ENCODE measurements at places on chromosomes 5 and 9.

DNA sequence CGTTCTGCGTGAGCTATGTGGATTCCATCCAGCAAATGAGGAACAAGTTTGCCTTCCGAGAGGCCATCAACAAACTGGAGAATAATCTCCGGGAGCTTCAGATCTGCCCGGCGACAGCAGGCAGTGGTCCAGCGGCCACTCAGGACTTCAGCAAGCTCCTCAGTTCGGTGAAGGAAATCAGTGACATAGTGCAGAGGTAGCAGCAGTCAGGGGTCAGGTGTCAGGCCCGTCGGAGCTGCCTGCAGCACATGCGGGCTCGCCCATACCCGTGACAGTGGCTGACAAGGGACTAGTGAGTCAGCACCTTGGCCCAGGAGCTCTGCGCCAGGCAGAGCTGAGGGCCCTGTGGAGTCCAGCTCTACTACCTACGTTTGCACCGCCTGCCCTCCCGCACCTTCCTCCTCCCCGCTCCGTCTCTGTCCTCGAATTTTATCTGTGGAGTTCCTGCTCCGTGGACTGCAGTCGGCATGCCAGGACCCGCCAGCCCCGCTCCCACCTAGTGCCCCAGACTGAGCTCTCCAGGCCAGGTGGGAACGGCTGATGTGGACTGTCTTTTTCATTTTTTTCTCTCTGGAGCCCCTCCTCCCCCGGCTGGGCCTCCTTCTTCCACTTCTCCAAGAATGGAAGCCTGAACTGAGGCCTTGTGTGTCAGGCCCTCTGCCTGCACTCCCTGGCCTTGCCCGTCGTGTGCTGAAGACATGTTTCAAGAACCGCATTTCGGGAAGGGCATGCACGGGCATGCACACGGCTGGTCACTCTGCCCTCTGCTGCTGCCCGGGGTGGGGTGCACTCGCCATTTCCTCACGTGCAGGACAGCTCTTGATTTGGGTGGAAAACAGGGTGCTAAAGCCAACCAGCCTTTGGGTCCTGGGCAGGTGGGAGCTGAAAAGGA is 10.9 kb downstream of the QRFP start:
- no peak for DNase-seq

DNA sequence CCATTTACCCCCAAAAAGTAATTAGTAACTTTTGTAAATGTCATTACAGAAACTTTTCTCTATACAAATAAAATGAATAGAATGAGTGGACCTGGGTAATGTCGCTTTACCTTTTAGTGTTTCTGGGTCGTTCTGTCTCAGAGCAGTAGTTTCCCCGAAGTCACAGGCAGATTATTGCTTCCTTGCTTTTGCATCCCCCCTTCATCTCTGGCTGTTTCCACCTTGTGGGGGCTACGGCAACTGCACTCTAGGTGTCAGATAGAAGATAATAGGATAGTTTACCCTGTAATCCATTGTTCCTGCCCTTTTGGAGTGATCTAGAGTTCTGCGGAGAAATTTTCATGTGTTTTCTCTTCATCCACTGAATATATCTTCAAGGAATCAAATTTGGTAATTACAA is 68.7 kb downstream of the PRR16 start:
- DNase-seq, result no peak

DNA sequence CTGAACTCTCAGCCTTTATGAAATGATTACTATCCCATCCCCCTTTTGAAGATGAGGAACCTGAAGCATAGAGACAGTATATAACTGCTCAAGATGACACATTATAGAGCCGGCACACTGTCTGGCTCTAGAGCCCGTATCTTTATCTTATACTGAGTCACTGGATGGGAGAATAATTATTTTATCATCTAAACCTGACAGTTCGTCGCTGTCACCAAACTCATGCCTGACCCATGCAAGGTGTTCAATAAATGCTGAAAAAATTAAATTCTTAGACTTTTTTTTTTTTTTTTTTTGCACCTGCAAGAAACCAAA is 38.8 kb downstream of the HOMER1 start:
- no peak for DNase-seq

- DNase-seq, result no peak
These were observed 180.2 kb downstream of the TRIM36 start for GRCh38 chr5:114989512-114989911.

- DNase-seq, result no peak
These were observed 41.4 kb upstream of the IL7R start for GRCh38 chr5:35815089-35815936.

- DNase-seq, result no peak
These were observed 4.4 kb upstream of the DCTN4 start for GRCh38 chr5:150763023-150763769.

- no peak for DNase-seq
These were observed 70.6 kb downstream of the RXRA start for GRCh38 chr9:134396825-134397224.

GRCh38 chr9:88378317-88378716 is 9.9 kb upstream of the SPIN1 start:
- no peak for DNase-seq

DNA sequence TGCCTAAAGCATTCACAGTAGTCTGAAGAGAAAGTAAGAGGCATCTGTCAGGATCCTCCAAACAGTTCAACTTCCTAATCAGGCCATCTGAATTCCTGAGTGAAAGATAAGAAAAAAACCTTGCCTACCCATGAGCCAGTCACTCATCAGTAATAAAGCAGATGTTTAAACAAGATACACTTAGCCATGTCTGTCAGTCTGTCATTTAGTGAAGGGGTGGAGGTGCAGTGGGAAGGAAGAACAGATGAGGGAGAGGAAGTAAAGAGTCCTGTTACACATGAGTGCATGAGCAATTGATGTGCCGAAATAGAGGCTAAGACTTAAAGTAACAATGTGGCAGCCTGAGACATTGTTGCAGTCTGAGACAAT is 29.9 kb upstream of the DMRTA1 start:
- no peak for DNase-seq

DNA sequence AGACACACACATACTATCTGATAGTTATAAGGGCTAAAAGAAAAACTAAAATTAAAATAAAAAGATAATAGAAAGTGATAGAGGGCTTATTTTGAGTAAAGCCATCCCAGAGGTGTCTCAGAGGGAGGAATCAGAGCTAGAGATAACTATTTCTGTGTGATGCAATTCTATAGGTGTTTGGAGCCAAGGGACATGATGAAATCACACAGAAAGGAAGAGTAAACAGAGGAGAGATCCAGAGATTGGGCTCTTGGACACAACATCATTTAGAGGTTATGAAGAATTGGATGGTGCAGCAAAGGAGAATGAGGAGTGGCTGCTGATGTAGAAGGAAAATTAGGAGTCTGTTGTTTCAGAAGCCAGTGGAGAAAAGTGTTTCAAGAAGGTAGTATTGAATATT is 393.5 kb downstream of the DIRAS2 start:
- no peak for DNase-seq

DNA sequence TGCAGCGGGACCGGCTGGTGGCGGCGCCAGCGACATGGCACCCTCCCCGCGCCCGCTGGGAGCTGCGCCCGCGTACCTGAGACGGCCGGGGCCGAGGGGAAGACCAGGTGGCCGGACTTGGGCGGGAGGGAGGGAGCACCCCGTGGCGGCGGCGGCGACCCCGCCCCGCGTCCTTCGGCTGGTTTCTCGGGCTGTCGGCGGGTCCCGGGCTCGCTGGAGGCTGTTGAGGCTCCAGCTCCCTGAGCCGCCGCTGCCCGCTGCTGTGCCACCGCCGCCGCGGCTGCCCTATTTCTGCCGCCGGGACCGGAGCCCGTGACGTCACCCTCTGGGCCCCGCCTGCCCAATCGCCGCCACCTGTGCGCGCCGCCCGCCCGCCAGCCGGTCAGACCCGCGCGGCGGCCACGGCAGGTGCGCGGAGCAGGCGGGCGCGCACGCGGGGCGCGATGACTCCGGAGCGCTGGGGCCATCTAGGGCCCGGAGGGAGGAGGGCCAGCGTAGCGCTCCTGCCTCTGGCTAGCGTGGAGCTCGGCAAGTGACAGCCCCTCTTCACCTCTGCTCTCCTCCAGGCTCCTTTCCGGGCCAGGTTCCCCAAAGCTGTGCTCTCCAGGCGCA is at the start of gene FSTL4:
TSS of gene FSTL4 (minus strand) at position 293 of the 612 bp plus-strand sequence.
- peak; percentile 68 for DNase-seq

- DNase-seq, result no peak
These were observed 286.9 kb downstream of the FBXL7 start for GRCh38 chr5:15786884-15787283.

DNA sequence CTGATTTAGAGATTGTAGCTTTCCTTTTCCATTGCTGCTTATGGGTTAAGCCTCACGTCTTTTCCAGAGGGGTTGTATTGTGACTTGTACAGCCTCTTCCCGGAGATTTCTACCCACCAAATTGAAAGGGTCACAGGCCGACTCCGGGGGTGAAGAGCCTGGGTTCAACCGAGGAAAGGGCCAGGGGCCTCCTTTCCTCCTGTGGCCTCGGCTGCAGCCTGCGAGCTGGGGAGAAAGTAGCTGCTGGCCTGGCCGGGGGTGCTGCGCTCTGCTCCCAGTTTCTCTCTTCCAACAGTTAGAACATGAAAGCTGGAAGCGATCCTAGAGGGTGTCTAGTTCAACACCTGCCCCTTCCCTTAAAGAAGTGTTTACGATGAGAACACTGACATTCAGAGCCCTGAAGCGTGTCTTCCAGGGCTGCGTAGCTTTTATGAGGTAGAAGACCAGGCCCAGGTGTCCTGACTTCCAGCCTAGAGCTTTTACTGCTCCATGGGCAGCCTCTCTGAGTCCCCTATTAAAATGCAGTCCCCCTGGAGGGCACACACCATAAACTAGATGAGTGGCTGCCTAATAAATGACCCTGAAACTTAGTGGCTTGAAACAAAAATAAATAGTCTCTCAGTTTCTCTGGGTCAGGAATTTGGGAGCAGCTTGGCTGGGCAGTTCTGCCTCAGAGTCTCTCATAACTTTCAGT is 56.9 kb downstream of the ACER2 start:
- DNase-seq, result no peak

- DNase-seq, result no peak
These were observed 31.1 kb downstream of the PTGS1 start for GRCh38 chr9:122401896-122402295.

- DNase-seq, result no peak
These were observed 53.7 kb upstream of the RPL26L1 start for GRCh38 chr5:172905346-172906140.

GRCh38 chr9:97039514-97039860 is 545 bp upstream of the CTSV start:
- no peak for DNase-seq

DNA sequence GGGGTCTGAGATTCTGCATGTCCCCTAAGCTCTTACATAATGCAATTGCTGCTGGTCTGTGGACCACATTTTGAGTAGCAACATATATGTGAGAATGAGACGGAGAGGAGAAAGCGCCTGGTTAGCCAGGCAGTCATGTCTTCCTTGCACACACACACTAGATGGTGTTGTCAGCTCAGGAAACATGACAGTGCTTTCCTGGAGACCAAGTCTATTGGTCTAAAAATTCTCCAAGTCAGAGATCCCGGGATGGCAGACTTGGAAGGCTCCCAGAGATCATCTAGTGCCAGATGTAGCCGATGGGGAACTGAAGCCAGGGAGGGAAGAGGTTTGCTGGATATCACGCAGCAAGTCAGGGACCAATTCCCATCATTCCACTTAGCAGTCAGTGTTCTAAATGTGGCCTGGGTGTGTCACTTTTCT is 53.4 kb downstream of the GALNT12 start:
- no peak for DNase-seq

GRCh38 chr5:7000310-7000709 is 287.1 kb downstream of the TENT4A start:
- DNase-seq, result no peak

DNA sequence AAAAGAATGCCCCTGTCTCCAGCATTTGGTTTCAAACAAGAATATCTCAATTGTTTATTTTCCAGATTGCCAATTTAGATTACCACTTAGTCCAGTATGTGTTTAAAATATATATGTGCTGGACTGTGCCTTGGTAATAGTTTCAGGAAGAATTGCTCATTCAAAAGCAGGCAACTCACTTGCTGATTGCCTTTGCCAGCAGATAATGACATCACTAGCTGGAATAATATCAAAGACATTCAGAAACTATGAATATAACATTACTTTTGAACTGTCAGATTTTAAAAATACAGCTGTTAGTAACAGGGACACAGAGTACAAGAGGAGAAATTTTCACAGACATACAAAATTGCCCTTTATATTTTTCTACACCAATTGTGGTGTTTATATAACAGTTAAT is 96.0 kb upstream of the ITGA2 start:
- DNase-seq, result no peak

GRCh38 chr9:115117999-115118878 is at the start of gene TNC:
Gene TNC (minus strand): TSS chr9:115118157. CDS start chr9:115091018, 27,139 bp downstream.
- peak; percentile 58 for DNase-seq

- DNase-seq, result no peak
These were observed 514.2 kb upstream of the TLE4 start for GRCh38 chr9:79057576-79057975.

DNA sequence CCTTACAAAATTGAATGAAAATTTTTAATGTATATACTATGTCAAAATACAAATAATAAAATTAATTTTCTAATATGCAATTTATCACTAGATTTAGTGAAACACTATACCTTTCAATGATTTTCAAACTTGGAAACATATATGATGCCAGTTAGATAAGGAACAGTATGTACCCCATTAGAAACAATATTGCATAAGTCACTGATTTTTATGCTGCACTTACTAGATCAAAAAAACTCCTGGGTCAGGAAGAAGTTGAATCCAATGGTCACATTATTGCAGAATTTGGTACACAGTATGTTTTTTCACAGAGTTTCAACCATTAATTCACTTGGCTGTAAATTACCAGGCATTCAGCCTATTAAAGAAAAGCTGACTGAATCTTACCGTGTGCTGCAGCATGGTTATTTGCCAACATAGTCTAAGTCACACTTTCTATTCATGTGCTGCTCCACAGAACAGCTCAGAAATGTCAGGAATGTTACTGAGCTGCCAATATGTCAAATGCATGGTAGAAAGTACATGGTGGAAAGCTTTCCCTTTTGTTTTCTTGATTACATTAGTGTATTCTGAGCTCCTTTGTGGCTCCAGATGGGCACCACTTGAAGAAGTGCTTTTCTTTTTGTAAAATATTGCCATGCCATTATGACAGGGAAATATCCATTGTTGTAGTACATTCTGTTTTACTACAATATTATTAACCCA is 9.9 kb upstream of the PRR16 start:
- DNase-seq, result no peak

- no peak for DNase-seq
These were observed 77.1 kb downstream of the MRPS27 start for GRCh38 chr5:72242796-72243475.

- DNase-seq, result no peak
These were observed 125.9 kb upstream of the FSTL4 start for GRCh38 chr5:133738271-133738670.

- peak; percentile 20 for DNase-seq
These were observed 48.1 kb upstream of the FCN1 start for GRCh38 chr9:134965851-134966250.

DNA sequence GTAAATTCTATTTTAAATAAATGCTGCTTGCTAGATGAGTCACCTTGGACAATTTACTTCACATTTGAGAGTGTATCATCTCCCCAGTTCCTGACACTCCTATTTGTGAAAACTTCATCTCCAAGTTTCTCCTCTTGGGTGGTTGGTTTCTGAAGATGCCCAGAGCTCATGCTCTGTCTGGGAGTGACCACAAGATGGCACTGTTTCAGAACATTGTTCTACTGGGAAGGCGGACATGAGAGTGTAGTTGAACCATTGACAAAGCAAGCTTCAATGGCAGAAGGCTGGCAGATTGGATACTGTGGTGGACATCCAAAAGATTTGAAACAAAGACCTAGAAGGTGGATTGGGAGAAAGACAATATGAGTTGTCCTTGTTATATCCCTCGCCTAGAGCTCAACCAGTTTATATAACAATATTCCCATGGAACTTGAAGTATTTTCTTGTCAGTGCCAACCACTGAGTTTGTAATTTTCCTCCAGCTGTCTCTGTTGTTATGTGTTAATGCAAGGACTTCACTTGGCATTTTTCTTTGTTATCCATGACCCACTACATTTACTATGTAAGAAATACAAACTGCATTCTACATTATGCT is 234.3 kb upstream of the ANKH start:
- no peak for DNase-seq
